H1 (cell line): ENCODE measurements at places on chromosomes 2 and 18. TPM values are rescaled to one million over a fixed set of nuclear protein-coding genes. Genes with fewer than 3 reads are reported as not detected.

Gene IL37
- not detected in 2 replicates for total RNA-seq

Gene FOXI3
- 15.9 and 17.1 TPM in 2 replicates for total RNA-seq

Gene CTAGE1
- total RNA-seq = not detected in 2 replicates

Gene SIX2
- total RNA-seq = 0.84 and 1.0 TPM in 2 replicates

Gene SLC30A3
- total RNA-seq = 15.2 and 16.1 TPM in 2 replicates

Gene ERBB4
- total RNA-seq = 0.34 and 0.69 TPM in 2 replicates

Gene FSHR
- not detected in 2 replicates for total RNA-seq

Gene UCN
- total RNA-seq = not detected in 2 replicates

Gene ASTL
- total RNA-seq = 0.60 and 0.75 TPM in 2 replicates

Gene SLC5A7
- 0.11 and 0.15 TPM in 2 replicates for total RNA-seq

Gene CNGA3
- total RNA-seq = not detected in 2 replicates

GRCh38 chr2:26587994-26588393 is 53.2 kb downstream of the CIB4 start:
- no peak for DNase-seq

GRCh38 chr2:4502230-4502843 is 799.0 kb downstream of the DCDC2C start:
- DNase-seq = no peak

- DNase-seq = no peak
These were observed 8.7 kb upstream of the B3GNT2 start for GRCh38 chr2:62187246-62187645.

DNA sequence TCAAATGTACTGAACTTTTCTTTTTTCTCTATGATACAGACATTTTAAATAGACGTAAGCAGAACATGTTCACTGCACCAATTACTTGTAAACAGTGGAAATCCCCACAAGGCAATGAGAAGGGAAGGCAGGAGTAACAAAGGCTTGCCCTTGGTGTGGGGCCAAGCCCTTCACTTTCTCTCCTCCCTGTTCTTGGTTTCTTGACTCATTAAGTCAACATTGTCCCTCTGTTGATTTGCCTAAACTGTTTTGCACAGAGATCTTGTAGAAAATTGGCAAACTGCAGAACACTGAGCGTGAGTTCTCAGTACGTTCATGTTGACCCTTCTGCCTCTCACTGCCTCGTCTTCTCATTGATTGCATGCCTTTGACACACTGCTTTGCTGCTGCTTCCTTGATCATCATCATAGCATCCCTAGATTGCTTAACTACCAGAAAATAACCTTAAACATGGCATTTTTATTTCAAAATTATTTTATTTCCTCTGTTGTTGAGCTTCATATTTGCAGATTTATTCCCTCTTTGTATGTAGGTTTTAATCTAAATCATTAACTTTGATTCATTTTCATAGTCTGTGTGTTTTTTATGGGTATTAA is 257.7 kb downstream of the PTGR3 start:
- no peak for DNase-seq

GRCh38 chr18:34592481-34592880 is 117.6 kb upstream of the DTNA start:
- DNase-seq = no peak

- DNase-seq = no peak
These were observed 30.8 kb upstream of the TMEM87B start for GRCh38 chr2:112024231-112024630.

GRCh38 chr2:239818086-239818485 is 207.1 kb downstream of the NDUFA10 start:
- DNase-seq = no peak

- DNase-seq = no peak
These were observed 21.7 kb downstream of the LBH start for GRCh38 chr2:30252723-30253701.

DNA sequence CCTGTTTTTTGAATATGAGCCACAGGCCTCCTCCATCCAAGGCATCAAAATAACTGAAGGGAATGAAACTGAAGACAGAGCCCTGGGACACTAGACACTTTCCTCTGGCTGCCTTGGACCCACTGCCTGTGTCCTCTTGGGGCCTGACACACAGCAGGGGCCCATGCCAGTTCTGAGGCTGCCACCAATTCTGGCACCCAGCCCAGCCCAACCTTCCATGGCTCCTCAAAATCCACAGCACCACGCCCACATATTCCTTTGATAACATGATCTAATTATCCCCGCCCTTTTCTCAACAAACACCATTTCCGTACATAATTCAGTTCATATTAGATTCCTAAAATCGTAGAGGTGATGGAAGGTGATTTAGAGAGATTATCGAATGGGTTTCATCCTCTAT is 64.2 kb downstream of the EMX1 start:
- DNase-seq = no peak

- no peak for DNase-seq
These were observed 41.4 kb downstream of the FECH start for GRCh38 chr18:57544936-57545660.

GRCh38 chr18:37675699-37676098 is 110.1 kb upstream of the CELF4 start:
- no peak for DNase-seq

- DNase-seq = no peak
These were observed 860.8 kb upstream of the ACVR2A start for GRCh38 chr2:146984014-146984413.

GRCh38 chr2:237980087-237980486 is 13.3 kb downstream of the UBE2F start:
- DNase-seq = no peak

DNA sequence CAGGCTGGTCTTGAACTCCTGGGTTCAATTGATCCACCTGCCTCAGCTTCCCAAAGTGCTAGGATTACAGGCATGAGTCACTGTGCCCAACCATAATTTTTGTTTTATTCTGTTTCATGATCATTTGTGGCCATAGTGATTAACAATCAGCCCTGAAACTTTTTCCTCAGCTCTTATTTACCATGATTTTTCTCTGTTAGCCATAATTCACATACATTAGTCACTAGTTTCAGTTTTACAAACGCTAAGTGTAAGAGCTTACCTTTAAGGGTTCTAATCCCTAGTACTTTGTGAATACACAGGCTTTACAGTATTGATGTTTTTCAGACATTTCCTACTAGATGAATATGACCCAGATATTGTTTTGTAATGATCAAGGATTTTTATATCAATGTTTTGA is 216.1 kb downstream of the DPP4 start:
- DNase-seq = no peak

DNA sequence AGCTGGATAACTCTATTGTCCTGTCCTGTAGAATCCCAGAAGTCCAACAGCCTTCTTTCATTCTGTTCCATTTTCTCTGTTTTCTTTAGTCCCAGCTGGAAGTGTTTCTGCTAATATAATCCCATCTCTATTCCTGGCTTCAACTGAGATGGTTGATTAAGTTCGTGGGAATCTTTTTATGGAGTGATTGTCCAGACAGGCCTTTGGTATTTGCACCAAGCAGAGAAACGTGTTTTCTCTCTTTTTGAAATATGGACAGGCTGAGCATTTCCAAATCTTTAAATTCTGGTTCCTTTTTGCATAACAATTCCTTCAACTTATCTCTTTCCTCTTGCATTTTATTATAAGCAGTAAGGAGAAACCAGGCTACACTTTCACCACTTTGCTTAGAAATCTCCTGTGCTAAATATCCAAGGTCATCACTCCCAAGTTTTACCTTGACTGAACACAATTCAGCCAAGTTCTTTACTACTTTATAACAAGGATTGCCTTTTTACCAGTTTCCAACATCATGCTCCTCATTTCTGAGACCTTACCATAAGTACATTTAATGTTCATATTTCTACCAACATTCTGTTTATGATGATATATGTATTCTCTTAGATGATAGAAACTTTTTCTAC is 108.8 kb downstream of the ZFP36L2 start:
- DNase-seq = no peak

DNA sequence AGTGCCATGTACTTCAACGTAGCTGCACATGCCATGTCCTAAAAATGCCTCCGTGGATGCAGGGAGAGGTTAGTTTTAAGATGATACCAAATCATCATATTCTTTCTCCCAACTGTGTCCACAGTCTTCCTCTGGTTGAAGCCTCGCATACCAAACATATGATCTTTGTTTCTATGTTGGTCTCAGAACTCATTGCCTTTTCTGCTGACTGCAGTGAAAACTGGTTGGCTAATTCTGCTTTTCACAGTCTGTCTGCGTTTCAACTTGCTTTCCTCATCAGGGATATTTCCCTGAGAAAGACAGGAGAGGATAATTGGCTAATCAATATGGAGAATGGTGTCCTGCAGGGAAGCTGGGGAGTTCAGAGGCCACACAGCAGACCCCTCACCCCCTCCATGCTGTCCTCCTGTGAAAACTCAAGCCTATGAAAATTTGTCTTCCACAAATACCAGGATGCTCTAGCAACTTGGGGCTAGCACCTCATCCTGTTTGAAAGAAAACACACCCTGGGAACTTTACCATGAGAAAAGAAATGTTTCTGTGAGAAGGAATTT is 192.2 kb upstream of the PXDN start:
- no peak for DNase-seq

DNA sequence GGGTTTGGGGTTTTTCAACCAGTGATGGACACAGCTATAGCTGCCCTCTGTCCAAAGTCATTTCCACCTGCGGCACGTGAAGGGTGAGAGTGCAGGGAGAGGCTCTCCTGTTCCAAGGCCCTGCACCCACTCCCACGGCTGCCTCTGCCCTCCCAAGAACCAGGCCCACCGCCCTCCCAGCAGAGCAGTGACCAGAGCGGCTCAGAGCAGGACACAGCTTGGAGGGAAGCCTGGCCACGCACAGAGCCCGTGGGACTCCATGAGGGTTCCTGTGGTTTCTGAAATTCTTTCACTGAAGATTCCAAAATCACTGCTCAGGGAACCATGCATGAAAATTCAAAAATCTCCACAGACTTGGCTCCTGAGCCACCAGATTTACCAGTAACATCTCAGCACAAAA is 67.3 kb upstream of the SALL3 start:
- DNase-seq = no peak

DNA sequence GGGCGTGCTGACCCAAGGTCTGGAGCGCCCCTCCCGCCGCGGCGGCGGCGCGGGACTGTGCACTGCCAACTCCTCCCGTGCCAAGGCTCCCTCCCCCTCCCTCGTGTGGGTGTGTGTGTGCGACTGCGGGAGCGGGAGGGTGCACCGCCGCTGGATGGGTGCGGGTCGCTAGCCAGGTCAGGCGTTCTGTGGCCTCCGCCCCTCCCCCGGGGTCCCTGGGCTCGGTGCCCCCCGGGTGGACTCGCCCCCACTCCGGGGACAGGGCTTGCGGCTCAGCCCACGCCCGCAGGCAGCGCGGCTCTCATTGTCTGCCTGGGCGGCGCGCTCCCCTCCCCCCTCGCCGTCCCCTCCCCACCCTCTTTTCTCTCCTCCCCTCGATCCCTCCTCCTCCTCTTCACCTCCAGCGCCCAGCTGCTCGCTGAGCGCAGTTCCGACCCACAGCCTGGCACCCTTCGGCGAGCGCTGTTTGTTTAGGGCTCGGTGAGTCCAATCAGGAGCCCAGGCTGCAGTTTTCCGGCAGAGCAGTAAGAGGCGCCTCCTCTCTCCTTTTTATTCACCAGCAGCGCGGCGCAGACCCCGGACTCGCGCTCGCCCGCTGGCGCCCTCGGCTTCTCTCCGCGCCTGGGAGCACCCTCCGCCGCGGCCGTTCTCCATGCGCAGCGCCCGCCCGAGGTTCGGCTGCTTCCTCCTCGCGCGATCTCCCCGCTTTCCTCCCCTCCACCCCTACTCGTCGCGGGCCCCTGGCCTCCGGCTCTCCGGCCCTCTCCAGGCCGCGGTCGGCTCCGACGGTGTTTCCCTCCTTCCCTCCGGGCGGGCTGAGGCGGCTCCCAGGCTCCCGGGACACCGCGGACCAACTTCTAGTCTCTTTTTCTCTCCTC is at the start of gene GATA6:
GATA6 (plus strand) TSS at position 579 of the 878 bp plus-strand sequence. CDS start 1,556 bp downstream, outside the sequence.
- DNase-seq = peak; percentile 80

- DNase-seq = no peak
These were observed 12.0 kb upstream of the DGKD start for GRCh38 chr2:233342301-233342700.

- no peak for DNase-seq
These were observed 180.8 kb upstream of the MMADHC start for GRCh38 chr2:149768320-149768799.
